ENCODE measurements at places on chromosomes 2 and 18.

GRCh38 chr2:159828738-159829137 lies 30.7 kb upstream of the CD302 start:
- no peak for DNase-seq

- no peak for DNase-seq
These were observed 784.6 kb downstream of the RNF144A start for GRCh38 chr2:7701791-7702190.

DNA sequence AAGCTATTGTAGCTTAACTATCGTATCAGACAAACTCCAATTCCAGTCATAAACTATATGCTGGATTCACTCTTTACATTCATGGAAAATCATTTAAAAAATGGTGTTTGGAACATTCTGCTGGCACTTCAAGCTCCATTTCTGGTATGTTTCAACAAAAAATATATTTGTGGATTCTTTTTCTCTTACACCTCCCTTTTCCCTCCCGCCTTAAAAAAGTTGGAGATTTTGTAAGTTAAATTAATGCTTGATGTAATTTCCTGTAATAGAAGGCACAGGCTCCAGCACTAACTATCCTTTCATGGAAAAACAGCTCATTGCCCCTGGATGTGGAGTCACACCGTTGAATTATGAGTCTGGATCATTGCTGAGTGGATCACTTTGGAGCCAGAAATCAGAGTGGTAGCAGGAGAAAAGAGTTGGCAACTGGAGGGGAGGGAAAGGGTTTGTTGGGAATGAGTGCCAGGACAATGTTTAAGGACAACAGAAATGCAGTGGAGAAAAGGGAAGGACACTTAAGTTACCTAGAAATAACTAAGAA lies 102.8 kb downstream of the ICOS start:
- DNase-seq = no peak

GRCh38 chr2:233386382-233387041 lies 32.2 kb downstream of the DGKD start:
- DNase-seq = no peak

- no peak for DNase-seq
These were observed 548.6 kb downstream of the LRP1B start for GRCh38 chr2:141582213-141582612.

- no peak for DNase-seq
These were observed 67.5 kb upstream of the RGPD5 start for GRCh38 chr2:109726379-109727270.

DNA sequence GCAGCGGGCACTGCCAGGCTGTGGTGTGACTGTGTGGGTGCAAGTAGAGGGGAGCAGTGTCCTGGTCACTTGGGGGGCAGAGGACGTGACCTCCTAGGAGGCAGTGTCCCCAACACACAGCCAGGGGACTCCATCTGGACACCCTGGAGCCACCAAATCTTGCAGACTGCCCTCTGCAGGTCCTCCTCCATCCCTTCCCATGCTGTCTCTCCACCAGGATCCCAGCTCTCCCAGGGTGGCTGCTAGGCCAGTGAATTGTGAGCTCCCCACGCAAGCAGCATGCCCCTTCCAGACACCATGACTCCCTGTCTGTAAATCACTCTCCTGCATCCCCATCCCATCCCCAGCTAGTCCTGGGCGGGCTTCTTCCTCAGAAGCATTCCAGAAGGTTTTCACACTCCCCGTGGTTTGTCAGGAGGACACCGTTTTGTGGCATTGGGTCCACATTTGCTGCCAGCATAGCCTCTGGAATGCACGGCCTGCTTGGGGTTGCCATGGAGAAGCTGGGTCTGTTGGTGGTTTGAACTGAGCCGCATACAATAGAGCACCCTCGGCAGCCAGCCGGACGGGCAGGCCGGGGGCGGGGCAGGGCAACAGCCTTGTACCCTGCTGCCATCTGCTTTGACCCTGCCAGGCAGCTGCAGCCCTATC lies 210.7 kb downstream of the KLHL29 start:
- no peak for DNase-seq

GRCh38 chr18:62850619-62851306 lies 135.4 kb downstream of the PHLPP1 start:
- no peak for DNase-seq

GRCh38 chr2:5290900-5291546 lies 401.2 kb upstream of the SOX11 start:
- DNase-seq = no peak

GRCh38 chr2:113015042-113015441 lies 9.8 kb downstream of the IL36A start:
- DNase-seq = no peak

DNA sequence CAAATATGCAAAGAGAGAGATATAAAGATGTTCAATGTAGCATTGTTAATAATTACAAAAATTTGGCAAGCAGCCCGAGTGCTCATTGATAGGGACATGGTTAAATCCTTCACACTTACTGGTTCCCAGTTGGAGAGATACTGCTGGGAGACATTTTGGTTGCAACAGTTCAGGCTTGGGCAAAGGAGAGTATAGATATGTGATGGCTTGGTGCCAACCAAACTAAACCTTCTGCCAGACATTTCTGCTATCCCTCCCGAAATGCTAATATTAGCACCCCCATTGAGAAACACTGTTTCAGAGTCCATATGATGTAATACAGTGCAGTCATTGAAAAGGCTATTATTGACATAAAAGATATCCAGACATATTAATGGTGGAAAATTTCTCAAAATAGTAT lies 11.5 kb downstream of the GEN1 start:
- no peak for DNase-seq

GRCh38 chr2:114046866-114047435 lies 157.1 kb downstream of the ACTR3 start:
- no peak for DNase-seq

DNA sequence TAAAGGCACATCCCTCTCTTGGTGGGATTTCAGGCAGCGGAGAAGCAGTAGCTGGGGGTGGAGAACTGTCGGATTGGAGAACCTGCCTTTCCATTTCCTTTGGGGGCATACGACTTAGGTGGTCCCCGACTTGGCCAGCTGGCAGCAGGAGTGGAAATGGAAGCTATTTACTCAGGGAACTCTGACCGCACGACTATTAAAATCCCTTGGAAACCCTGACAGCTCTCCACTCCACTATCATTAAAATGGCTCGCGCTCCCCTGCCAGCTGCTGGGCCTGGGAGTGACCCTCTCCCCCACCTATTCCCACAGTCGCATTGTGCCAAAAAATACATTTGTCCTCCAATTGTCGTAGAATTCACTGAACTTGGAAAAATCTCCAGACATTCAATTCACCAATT lies 77.7 kb upstream of the APCDD1 start:
- DNase-seq = no peak

DNA sequence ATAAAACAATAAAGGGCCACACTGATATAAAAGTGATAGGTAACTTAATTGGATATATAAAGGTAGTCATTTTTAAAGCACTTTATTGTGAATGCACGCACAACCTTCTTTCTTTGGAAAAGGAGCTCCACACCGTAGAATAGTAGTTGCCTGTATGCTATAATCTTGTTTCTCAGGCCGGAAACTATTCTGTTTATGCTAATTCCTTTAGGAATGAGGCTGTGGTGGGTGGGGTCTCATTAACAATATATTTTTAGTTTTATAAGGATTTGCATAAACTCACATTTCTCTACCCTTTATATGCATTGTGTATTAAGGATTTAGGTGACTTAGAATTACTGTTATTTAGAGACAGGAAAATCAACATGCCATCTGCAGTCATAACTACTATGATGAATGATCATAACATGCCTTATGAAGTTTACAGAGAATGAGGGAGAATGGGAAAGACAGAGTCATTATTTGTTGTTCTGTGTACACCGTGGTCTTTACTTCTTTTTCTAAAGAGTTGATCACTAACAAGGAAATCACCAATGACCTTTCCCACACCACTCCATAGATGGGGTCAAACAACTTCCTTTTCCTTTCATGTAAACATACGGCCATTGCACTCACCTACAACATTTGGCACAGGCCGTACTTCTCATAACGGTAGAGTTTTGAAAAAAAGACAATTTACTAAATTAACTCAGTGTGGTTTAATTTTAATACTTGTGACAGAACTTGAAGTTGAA lies 84.5 kb downstream of the PIEZO2 start:
- no peak for DNase-seq

DNA sequence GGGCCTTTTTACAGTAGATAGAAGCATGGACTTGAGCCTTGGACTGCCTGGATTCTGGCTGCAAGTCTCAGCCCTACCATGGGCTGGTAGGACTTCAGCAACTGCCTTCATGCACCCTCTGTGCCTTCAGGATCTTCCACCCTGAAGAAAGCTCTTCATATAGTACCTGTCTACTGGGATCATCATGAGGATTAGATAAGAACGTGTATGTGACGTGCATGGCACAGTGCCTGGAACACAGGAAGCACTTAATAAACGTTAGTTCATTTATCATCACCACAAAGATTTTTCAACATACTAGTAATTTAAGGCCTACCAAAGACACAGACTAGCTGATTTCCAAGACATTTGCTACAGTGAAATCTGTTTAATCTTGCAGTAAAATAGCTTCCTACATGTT lies 53.2 kb upstream of the ITM2C start:
- no peak for DNase-seq

DNA sequence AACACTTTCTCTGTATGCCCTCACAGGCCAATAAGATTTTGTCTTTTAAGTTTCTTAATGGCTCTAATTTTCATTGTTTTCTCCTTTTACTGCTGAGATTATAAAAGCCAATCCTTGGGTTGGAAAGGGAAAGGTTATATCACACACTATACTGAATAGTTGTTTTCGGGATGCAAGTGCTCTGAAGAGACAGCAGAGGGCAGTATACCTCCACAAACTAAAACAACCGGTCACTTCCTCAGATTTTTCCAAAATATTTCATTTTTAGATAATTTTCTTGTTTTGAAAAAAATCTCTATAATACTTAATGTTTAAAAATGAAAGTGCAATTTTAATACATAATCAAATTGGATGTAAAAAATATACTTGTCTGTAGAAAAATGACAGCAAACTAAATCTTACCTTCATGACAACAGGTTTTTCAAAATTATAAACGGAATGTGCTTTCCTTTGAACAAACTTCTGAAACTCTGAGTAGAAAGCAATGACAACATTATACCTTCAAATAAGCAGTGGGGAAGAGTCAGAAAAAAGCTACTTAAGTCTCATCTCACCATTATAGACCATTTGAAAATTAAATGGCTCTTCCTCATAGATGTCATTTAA lies 82.7 kb downstream of the ORC4 start:
- peak; percentile 26 for DNase-seq

DNA sequence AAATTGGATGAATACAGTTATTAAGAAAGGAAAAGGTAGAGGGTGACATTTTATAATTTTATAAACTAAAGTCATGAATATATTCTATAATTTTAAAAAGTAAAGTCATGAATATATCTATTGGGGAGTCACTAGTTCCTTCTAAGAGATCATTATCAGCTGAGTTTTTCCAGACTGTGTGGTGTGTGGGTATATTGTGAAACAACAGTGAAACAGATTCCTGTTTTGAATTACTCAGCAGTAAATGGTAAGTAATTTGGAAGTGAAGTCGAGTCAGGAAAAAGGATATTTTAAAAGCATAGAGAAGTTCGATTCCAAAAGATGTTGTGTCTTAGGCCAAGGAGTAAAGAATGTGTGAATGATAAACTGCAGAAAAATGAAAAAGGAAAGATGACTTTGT lies 1018.2 kb upstream of the NXPH2 start:
- DNase-seq = no peak

DNA sequence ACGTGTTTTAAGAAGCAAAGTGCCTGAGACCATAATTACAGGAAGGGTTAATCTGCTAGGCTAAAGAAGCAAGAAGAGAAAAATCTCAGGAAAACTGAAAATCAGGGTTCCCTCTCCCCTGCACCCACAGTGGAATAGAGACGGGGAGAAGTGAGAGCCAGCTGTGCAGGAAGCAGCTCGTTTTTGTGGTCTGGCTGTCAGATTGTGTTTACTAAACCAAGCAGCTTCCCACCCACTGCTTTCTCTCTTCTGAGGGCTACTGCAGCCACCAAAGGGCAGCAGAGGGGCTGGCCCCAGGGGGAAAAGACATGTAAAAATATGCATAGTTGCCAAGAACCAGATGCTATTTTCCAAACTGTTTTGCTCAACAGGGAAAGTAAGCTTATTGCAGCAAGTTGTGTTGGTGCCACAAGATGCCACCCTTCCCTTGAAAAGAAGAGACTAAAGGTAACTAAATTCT lies 72.6 kb upstream of the THUMPD2 start:
- no peak for DNase-seq

GRCh38 chr2:239311132-239312040 lies 89.4 kb downstream of the HDAC4 start:
- DNase-seq = no peak

DNA sequence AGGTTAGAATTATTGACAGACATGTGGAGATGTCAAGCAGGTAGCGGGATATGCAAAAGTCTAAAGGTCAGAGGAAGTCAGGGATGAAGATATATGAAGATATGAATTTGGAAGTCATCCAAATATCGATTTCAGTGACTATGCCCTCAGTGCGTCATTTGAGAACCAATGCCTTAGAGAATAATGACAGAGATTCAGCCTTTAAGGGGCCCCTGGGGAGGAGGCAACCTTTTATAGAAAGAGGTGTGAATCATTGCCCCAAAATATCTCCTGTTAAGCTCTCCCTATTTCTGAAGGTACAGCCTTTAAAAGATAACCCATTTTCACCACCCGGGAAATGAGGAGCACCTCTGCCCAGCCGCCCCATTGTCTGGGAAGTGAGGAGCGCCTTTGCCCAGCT lies 223.4 kb downstream of the NCKAP5 start:
- DNase-seq = no peak

- DNase-seq = no peak
These were observed 1.4 kb upstream of the TUBA4B start for GRCh38 chr2:219251656-219252055.

- DNase-seq = no peak
These were observed 375.0 kb upstream of the ZEB2 start for GRCh38 chr2:144894612-144895599.

- no peak for DNase-seq
These were observed 38.4 kb downstream of the CAPN13 start for GRCh38 chr2:30768708-30769480.

DNA sequence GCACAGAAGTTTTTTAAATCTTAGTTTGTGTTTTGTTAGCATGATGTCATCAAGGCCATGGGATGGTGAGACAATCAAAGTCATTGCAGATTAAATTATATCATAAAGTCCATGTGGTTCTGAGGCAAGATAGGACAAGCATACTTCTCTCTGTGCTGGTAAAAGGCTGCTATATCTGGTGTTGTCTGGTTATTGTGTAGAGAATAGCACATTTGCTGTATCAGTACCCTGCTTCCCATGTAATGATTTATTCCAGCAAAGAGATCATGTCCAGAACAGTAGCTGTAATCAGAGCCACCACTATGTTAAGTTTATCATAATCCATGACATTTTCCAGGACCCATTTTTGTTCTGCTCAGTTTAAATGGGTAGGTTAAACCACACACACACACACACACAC lies 123.0 kb downstream of the TTC27 start:
- DNase-seq = no peak

- no peak for DNase-seq
These were observed 51.0 kb upstream of the ABCA12 start for GRCh38 chr2:215189393-215189792.

Data from CD4-positive, alpha-beta memory T cell (primary cell).